ENCODE measurements at places on chromosomes 12 and 14.
A peak's percentile ranks its signal among the peaks of the same experiment; 100 is the strongest.

DNA sequence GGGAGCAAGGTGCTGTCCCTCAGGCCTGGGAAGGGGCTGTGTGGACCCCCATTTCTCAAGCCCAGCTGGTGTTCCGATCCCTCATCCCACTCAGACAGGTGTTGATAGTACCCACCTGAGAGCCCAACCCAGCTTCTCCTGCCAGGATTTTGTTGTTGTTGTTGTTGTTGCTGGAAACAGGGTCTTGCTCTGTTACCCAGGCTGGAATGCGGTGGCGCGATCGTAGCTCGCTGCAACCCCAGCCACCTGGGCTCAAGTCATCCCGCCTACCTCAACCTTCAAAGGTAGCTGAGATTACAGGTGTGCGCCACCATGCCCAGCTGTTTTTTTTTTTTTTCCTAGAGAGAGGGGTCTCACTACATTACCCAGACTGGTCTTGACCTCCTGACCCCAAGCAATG lies 209.9 kb downstream of the PHETA1 start:
- DNase-seq, result no peak

GRCh38 chr14:54782751-54783659 lies 119.6 kb downstream of the GCH1 start:
- peak; percentile 33 for DNase-seq

DNA sequence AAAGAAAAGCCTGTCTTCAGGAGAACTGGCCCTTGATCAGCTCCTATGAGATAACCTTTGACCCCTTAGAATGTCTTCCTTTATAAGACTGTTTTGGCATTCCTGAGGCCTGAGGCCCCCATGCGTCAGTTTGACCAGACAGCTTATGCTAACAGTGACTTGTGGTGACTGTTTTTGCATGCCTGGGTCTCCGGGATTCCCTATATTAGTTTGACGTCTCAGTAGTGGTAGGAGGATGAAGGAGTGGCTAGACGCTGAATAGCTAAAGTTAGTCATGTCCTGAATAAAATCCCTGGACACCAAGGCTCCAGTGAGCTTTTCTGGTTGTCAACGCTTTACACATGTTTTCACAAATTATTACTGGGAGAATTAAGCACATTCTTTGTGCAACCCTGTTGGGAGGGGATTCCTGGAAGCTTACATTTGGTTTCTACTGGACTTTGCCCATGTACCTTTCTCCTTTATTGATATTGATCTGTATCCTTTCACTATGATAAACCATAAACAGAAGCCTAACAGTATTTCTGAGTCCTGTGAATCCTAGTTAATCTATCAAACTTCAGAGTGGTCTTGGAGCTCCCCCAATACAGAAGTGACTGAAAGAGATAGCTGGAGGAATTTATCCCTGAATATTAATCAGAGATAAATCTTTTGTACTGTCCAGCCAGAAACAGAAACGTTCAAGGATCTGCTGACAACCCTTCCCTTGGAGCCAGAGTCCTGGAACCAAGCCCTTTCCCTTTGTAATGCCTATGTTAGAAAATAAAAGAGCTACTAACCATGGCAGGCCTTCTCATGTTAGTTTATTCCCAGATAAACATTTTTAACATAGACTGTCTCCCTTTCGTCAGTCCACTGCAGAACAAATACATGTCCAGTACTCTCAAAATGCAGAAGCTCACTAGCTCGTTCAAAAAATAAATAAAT lies 479.2 kb downstream of the RPS29 start:
- no peak for DNase-seq

GRCh38 chr12:96514328-96514727 lies 25.0 kb downstream of the CFAP54 start:
- peak; percentile 92 for DNase-seq

DNA sequence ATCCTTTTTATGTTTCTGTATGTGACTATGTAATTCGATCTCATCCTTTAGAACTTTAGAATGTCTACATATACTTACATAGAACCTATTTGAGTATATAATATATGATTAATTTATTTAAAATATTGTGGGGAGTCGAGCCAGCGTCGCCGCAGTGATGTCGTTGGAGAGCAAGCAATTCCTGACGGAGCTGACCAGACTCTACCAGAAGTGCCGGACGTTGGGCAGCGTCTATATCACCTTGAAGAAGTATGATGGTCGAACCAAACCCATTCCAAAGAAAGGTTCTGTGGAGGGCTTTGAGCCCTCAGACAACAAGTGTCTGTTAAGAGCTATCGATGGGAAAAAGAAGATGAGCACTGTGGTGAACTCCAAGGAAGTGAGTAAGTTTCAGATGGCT lies 6.4 kb upstream of the CD27 start:
- DNase-seq, result no peak

- no peak for DNase-seq
Observed at GRCh38 chr12:111439657-111440151, 34.0 kb downstream of the SH2B3 start.

DNA sequence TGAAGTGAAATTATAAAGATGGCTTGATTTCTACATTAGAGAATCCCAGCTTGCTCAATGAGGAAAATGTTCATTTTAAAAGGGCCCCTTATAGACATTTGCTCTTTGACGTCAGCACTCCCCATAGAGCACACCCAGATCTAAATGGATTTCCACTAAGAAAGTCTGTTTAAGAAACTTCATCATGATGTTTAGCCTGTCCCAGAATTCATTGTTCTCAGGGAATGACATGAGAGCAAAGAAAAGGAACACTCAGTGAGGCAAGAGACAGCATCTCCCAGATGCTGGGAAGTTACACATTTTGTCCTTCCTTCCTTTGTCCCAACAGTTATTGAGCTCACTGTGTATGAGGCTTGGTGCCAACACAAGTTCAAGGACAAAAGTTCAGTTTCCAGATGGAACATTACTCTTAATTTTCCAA lies 4.9 kb downstream of the PHLDA1 start:
- no peak for DNase-seq

GRCh38 chr14:84068288-84068687 lies 1461.7 kb upstream of the FLRT2 start:
- DNase-seq, result no peak

DNA sequence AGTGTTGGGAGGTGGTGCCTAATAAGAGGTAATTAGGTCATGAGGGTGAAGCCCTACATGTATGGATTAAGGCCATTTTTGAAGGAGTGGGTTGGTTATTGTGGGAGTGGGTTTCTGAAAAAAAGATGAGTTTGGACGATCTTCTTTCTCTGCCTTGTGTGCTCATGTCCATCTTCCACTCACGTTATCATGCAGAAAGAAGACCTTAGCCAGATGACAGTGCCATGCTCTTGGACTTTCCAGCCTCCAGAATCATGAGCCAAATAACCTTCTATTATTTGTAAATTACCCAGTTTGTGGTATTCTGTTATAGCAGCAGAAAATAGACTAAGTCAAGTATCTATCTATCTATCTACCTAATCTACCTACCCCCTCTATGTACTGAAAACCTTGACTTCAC lies 71.9 kb downstream of the SDR9C7 start:
- no peak for DNase-seq

- DNase-seq, result no peak
Observed at GRCh38 chr12:93758801-93759373, 81.7 kb downstream of the CRADD start.

DNA sequence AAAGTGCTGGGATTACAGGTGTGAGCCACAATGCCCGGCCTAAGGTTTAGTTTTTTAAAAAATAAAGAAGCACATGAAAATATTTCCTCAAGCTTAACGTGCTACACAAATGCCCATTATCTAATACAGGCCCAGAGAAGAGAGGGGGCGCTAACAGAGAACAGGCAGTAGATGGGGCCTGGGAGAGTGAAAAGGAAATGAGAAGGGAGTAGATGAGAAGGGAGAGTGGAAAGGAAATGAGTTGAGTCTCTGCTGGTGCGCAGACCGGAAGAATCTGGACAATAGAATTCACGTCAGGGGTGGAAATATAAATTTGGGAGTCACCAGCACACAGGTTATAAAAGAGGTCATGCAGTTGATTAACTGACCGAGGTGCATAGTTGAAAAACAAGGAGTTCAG lies 10.7 kb downstream of the PXN start:
- no peak for DNase-seq

DNA sequence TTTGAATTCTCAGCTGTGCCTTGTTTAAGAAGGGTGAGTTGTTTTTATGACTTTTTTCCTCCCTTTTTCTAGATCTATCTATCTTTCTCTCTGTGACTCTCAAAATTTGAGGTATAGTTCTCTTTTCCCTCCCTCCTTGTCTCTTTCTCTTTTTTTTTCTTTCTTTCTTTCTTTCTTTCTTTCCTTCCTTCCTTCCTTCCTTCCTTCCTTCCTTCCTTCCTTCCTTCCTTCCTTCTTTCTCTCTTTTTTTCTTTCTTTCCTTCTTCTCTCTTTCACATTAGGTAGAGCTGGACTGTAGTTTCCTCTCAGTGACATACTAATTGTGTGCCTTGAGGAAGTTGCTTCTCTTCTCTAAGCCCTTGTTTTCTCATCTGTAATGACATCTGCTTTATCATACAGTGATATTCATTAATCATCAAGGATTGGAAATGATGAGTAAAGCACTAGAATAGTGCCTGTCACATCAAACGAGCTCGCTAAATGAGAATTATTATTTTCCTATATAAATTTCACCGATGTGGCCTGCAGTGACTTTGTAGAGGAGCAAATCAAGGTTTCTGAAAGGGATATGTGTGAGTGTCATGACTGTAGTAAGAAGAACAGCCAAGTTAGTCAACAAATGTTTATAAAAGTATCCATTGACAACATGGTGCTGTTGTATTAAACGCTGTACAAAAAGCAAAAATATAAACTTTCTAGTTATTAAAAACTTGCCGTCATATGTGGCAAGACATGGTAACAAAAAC lies 78.9 kb upstream of the SLC38A2 start:
- DNase-seq, result no peak

- DNase-seq, result no peak
Observed at GRCh38 chr14:103624860-103625259, 4.2 kb upstream of the KLC1 start.

GRCh38 chr12:82486524-82487235 lies 128.4 kb downstream of the METTL25 start:
- DNase-seq, result no peak

- no peak for DNase-seq
Observed at GRCh38 chr12:94761559-94761958, 111.2 kb upstream of the TMCC3 start.

GRCh38 chr12:39736406-39736805 lies 116.8 kb upstream of the ABCD2 start:
- no peak for DNase-seq

DNA sequence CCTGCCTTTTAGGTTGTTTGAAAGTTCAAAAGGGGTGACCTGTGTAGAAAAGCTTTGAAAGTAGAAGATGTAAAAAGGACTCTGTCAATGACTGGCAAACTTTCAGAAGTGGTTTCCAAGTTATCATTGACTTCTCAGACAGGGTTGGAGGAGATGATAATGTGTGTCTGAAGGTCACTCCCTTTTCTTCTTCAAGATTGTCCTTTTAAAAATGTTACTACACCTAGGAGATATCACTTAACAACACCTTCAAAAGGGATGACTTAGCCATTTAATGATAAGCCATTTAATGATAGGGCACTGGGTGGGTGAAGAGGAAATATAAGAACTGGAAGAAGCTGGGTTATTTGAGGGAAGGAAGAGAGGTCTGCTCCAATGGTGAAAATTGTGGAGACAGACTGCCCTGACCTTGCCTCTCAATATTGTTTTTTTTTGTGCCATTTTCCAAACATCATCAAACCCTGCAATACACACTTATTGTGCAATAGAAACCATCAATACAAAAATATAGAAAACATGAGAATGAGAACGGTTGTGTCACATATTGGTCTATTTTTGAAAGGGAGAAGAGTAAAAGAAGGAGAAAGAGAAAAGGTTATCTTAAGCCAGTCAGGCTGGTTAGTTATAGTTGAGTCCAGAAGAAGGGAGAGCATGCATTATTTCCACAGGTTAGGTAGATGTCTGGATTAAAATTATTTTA lies 38.8 kb downstream of the BEST3 start:
- no peak for DNase-seq

GRCh38 chr12:98085046-98085755 lies 430.2 kb upstream of the TMPO start:
- DNase-seq, result no peak

DNA sequence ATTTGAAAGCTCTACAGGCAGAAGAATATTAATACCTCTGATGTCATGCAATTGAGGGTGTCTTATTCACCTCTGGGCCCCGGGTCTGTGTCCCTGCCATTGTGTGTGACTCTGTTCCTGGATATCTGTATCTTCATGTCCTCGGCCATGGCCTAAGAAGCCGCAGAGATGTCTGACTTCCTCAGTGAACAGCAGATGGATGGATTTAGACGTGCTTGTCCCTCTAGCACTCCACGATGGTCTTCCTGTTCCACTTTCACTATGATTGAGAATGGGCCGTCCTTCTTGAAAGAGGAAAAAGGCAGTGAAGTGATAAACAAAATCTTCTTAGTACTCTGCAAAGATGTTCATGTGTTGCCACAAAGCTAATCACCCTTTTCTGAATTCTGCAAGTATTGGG lies 217.4 kb downstream of the SLC41A2 start:
- DNase-seq, result no peak

DNA sequence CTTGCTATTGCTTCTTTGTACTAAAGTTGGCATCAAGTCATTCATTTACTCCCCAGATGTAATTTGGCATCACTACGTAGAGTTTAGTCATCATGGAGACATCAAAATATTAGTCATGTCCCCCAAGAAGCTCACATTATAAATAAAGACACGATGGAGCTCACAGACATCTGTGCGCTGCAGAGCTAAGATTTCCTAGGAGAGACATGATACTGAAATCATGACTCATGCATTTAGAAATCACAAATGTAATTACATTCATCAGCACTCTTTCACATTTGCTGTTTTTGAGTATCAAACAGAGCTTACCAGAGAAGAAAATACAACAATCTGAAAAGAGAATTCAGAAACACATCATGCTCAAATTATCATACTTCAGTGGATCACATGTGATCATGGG lies 169.8 kb downstream of the LRIG3 start:
- no peak for DNase-seq

DNA sequence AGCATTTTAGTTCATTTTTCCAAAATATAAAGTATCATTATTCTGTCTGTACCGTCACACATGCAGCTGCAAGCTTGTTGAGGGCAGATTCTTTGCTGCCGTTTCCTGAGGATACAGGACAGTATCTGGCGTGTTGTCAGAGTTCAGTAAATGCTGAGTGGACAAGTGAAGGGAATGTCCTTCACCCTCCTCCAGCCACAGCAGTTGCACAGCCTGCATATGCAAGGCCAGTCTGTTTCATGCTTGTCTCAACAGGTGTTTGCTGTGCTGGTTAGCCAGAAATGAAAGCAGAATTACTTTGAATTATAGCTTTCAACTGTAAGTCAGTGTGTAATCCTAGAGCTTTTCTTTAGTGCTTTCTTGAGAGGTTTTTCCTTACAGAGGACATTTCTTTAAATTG lies 36.5 kb downstream of the TDP1 start:
- DNase-seq, result no peak

DNA sequence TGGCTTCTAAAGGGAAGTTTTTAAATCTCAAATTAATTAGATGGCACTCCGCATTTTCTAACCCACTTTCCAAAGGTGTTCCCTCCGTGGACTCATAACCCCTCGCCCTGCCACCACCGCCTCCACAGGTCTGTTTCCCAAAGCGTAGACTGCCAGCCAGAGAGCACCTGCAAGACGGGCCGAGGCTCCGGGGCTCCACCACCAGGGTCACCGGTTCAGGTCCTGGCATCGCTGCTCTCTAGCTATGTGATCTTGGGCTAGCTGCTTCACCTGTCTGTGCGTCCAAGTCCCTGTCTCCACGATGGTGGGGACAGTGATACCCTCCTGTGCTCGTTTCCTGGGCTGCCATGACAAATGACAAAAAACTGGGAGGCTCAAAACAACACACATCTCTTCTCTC lies 11.5 kb downstream of the RIMBP2 start:
- no peak for DNase-seq

Data from NCI-H526 (cell line).